ENCODE measurements at places on chromosomes 7 and 10.

- no peak for DNase-seq
Observed at GRCh38 chr10:123274306-123275135, 120.3 kb downstream of the BUB3 start.

- no peak for DNase-seq
Observed at GRCh38 chr7:104530251-104530650, 201.8 kb downstream of the LHFPL3 start.

DNA sequence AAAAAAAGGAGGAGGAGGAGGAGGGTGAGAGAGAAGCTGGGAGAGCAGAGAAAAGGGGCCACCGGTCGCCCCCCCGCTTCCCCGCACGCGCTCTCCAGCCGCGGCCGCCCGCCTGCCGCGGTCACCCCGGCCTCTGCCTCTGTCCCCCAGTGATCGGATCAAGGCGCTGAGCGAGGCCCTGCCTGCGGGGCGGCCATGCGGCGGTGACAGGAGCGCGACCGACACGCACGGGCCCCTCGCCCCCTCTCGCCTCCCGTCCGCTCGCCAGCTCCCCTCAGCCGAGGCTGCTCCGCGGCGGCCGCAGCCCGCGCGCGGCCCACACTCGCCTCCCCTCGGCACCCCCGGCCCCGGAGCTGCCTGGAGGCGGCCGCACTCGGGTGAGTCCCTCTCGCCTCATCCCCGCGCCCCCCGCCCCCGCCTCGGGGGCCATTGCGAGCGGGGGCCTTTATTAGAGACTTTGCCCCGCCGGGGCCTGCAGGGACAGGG, at the start of gene GTF2I:
GTF2I (plus strand) TSS at position 27 of the 486 bp plus-strand sequence. CDS start 31,411 bp downstream, outside the sequence.
- no peak for DNase-seq

- no peak for DNase-seq
Observed at GRCh38 chr10:44311563-44312051, 73.3 kb downstream of the CXCL12 start.

GRCh38 chr10:98364432-98365102, 50.4 kb downstream of the PYROXD2 start:
- DNase-seq: no peak

GRCh38 chr10:3372281-3372680, 199.7 kb upstream of the PITRM1 start:
- DNase-seq: no peak

- DNase-seq: no peak
Observed at GRCh38 chr10:61219696-61220095, 233.5 kb downstream of the TMEM26 start.

GRCh38 chr10:51124852-51125251, 50.6 kb downstream of the PRKG1 start:
- no peak for DNase-seq

DNA sequence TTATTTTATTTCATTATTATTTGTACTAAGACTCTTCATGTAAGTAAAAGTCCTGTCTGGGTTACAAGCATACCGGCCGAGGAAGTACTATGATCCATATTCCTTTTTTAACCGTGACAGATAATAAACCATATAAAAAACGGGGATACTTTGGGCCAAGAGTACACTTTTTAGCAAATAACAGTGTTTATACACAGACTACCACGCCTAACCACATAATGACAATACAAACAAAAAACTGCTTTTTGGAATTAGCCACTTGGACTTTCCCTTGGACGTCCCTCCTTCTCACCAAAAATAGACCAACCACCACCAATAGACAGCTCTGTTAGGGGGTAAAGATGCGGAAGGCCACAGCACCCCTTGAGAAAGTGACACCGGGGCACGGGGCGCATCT, 800 bp downstream of the MINDY3 start:
- no peak for DNase-seq

DNA sequence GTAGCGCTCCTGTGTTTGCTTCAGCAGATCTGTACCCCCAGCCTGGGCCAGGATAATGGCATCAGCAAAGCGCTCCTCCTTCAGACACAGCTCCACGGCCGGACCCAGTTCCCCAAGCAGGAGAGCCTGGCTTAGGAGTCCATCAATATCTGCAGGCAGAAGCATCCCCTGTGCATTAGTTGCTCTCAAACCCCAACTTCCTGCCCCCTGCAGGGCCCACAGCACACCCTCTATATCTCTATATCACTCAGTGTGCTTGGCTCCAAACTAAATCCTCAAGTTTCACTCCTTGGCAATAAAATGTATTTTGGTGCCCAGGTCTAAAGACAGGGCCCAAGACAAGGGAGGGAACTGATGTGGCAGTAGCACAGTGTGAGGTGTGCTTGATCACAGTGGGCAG, 21.6 kb downstream of the SEC31B start:
- DNase-seq: no peak

GRCh38 chr7:88666626-88667025, 92.9 kb upstream of the ZNF804B start:
- DNase-seq: no peak

GRCh38 chr7:30173058-30173897, 38.5 kb downstream of the MTURN start:
- peak; percentile 43 for DNase-seq

DNA sequence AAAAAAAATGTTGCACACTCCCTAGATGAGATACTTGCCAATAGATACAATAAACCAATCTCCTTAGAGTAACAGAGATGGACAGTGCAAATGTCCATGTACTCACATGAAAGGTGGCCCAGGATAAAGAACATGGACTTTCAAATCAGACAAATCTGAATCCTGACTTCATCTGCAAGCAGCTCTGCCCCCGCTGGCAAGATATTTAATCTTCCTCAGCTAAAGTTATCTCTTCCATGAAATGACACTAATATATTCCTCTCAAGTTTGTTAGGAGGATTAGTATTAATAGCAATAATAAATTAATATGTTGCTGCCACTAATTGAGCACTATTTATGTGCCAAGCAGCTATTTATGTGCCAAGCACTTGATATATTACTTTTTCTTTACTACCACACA, 148.6 kb upstream of the YAE1 start:
- no peak for DNase-seq

DNA sequence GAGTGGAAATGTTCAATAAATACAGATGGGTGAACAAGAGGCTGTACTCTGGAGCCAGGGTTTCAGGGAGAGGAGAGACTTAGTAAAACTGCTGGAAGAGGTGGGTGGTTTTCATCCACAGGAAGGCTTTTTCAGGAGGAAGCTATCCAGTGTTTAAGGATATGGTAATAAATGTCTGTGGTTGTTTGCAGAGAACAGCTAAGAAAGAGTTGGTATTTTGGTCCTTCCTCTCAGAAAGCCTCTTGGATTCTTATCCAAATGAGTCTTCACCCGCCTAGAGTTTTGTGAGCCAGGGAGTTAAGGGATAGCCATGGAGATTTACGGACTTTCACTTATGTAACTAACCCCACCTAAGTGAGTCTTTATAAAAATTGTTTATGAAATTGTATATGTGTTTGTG, 95.7 kb downstream of the GNAI1 start:
- no peak for DNase-seq

- DNase-seq: no peak
Observed at GRCh38 chr10:36362257-36362656, 720.2 kb upstream of the FZD8 start.

GRCh38 chr10:44745920-44746319, 165.2 kb upstream of the TMEM72 start:
- DNase-seq: no peak

DNA sequence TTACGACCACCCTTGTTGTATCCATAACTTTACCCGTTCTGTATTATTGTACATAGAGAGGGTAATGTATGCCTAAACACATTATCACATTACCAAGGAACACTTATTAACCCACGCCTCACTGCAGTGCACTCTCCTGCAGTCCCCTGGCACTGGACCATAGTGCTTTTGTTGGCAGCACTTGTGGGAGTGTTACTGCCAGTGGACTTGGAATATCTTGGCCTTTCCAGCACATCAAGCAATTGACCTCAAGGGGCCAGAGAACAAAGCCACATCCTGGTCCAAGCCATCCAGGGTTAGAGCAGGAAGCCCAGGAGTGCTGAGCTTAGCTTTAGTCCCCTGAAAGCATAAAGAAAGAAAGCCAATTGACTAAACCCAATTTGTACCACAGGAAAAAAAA, 304.2 kb downstream of the PCDH15 start:
- DNase-seq: no peak

DNA sequence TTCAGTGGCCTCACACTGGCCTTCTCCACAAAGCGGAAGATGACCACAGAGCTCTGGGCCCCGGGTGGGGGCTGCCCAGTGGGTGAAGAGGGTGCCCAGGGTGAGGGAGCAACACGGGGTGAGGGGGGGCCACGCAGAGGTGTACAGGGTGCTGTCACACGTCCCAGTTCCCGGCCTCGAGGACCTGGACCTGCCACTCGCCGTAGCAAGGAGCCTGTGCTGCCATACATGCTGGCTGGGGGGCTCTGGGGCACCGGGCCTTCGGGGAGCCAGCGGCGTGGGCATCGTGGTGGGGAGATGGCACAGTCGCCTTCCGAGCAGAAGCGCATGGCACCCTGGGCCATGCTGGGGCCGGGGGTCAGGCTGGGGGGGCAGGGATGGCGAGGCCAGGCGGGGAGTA, 1.9 kb downstream of the PSD start:
- DNase-seq: no peak

GRCh38 chr7:83704564-83704963, 55.6 kb upstream of the SEMA3E start:
- no peak for DNase-seq

GRCh38 chr10:29067161-29067560, 221.7 kb upstream of the LYZL1 start:
- DNase-seq: no peak

GRCh38 chr7:128844777-128845311, 14.6 kb downstream of the FLNC start:
- DNase-seq: no peak

- DNase-seq: no peak
Observed at GRCh38 chr10:89685936-89686335, 15.5 kb upstream of the KIF20B start.

DNA sequence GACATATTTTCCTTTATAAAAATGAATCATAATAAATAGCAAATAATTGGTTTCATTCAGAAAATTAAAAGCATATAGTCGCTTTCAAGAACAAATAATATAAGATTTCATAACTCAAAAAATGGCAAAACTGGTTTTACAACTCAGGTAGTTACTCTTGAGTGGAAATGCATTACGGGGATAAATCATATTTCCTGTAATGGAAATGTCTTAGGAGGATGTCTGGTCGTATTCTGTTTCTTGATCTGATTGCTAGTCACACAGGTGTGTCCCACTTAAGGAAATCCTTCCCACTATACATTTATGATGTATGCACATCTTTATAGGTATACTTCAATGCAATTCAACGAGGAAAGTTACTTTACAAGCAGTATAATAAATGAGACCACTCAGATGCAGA, 20.7 kb downstream of the NRAP start:
- DNase-seq: no peak

DNA sequence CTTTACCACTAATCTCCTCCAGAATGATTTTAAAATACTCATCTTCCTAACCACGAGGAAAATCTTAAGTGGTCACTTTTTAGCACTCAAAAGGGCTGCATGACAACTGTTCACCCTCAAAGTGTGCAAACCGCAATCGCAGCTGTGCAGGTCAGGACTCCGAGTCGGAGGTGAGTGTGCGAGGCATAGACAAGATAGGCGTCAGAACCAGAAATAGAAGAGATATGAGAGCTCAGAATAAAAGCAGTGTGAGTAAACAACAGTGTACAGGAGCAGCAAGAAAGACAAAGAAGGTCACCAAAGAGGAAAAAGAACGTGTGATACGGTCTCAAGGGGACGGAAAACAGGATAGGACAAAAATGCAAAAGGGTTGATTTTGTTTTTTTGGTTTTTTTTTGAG, 17.5 kb upstream of the ENO4 start:
- no peak for DNase-seq

DNA sequence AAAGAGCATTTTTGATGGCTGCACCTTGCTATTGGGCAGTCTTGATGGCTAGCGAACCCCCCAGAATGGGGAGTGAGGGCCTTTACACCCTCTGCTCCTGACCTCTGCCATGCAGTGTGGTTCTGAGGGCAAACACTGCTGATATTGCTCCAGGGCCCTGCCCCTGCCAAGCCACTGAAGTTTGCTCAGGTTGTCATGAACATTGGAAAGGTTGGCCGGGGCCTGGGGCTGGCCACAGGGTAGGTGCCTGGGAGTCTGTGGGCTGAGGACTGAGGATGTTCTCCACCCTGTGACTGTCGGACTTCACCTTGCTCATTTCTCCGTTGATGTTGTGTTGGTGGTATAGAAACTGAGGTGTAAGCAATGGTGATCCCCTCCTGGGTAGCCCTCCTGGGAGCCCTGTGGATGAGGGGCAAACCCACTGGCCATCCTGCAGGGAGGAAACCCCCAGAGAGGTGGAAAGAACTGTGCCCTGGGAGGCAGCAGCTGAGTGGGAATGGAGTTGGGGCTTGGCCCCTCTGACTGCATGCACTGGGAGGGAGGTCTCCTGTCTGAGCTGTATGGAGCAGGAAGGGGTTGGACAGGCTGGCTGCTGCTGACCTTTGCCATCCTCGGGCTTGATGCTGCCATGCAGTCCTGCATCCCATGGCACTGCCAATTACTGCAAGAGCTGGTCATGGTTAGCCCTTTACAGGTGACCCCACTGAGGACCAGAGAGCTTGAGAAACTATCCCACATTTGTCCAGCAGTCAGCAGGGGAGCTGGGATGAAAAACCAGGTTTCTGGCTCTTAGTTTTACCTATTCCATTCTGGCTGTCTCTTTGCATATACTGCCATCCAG, 77.1 kb downstream of the SH2D4B start:
- no peak for DNase-seq

- DNase-seq: no peak
Observed at GRCh38 chr10:119759832-119760231, 34.0 kb downstream of the INPP5F start.

GRCh38 chr7:108973075-108973474, 403.4 kb downstream of the DNAJB9 start:
- no peak for DNase-seq

DNA sequence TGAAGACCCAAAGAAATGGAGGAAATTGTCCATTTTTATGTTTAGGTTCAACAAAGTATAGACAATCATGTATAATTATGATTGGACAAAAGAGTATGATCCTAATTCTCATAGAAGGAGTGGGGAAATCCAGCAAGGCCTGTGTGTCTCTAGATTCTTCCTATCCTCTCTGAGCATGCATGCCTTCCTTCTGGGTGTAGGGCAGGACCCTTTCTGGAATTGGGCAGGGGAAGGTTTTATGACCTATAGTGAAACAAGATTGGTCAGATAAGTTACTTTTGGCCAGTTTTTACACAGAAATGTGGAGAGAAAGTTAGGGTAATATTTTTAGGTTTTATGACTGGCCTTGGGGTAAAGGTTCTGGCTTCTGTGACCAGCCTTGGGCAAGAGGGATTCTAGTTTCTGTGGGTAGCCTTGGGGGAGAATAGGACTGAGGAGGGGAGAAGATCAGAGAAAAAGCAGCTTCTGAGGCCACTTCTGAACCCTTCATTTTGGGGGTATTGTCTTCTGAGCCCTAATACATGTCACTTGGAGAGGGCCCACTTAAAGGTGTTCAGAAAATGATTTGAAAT, 289.4 kb downstream of the EXOC4 start:
- DNase-seq: no peak

GRCh38 chr10:29033311-29033940, 255.4 kb upstream of the LYZL1 start:
- DNase-seq: no peak
